ENCODE measurements at places on chromosomes 4 and X. TPM values are rescaled to one million over a fixed set of nuclear protein-coding genes. Genes with fewer than 3 reads are reported as not detected.

GRCh38 chrX:38175139-38175538 is 45.5 kb downstream of the SRPX start:
- DNase-seq, result no peak

GRCh38 chr4:94758700-94759399 is 1.1 kb downstream of the BMPR1B start:
- DNase-seq, result no peak

DNA sequence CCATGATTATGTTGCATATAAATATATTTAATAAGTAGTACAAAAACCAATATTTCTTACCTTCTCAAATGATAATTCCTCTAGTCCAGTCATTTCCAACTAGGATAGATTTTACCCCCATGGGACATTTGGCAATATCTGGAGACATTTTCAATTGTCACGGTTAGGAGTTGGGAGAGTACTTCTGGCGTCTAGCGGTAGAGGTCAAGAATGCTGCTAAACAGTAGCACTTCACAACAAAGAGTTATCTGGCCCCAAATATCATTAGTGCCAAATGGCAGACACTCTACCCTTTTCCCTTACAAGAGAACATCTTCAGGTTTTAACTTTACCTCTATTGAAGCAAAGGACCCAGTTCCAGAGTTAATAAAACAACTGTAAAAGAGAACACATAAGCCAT is 168.1 kb downstream of the FAT4 start:
- DNase-seq, result no peak

GRCh38 chr4:104138116-104138515 is 356.6 kb downstream of the CXXC4 start:
- no peak for DNase-seq

GRCh38 chr4:2083116-2083825 is 24.1 kb downstream of the NAT8L start:
- no peak for DNase-seq

Gene MMRN1
- polyA plus RNA-seq, result 2.2 TPM

Measured in hindlimb muscle (tissue), 1 donor.